Cerebellum (tissue), 4 donors: ENCODE measurements at places on chromosomes 1 and 21. TPM values are rescaled to one million over a fixed set of nuclear protein-coding genes. Genes with fewer than 3 reads are reported as not detected.
A peak's percentile ranks its signal among the peaks of the same experiment; 100 is the strongest.

DNA sequence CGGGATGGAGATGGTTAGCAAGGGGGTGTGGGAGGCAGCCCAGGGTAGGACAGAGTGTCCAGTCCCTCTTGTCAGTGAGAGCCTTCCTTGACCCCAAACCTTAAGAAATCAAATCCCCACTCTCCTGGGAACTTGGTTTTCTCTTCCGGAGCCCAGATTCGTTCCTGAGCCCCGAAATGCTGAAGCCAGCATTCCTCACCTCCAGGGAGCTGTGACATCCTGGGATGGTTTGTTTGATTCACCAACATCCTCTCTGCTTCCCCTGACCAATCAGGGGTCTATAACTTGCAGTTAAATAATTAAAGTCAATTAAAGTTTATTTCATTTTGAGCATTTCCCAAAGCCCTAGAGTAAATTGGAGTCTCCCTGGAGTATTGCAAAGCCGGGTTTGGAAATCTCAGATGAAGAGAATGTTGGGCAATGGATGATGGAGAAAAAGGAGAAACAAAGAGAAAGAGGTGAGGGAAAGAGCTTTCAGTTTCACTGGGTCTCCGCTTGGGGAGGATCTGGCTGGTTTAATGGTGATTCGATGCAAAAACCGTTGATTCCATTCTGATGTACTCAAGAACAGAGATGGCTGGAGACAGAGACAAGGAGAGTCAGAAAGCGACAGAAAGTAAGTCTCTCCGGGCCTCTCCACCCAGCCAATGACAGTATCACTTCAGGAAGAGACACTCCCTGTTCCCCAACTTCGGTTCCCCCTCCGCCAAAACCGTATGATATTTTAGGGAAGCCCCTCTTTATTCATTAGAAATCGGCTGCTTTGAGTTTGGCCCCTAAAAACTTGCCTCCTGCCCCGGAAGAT is 12.8 kb upstream of the ALX3 start:
- no peak for DNase-seq

GRCh38 chr1:180101411-180101810 is 53.3 kb upstream of the QSOX1 start:
- no peak for DNase-seq

- DNase-seq, result no peak
Observed at GRCh38 chr1:198773523-198773922, 134.7 kb downstream of the PTPRC start.

GRCh38 chr21:46098303-46099141 is 610 bp downstream of the COL6A2 start:
- no peak for DNase-seq

The PLPPR5 gene
- total RNA-seq, result 10.0 TPM

The CDC14A gene
- 11.4 TPM for total RNA-seq

DNA sequence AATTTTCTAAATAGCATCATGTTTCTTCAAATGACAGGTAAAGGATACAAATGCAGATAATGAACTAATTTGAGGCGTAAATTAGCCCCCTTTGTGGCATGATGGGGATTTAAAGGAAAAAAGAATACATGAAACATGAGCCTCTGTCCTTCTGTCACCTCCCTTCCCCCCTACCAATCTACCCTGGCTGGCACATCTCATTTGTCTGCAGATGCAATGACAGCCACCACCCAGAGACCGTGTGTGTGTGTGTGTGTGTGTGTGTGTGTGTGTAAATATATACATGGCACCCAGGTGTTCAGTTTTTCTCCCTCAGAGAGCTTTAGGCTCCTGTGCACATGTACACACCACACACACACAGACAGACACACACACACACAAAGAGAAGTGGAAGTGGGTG is 451.1 kb downstream of the RWDD3 start:
- DNase-seq, result no peak

GRCh38 chr1:193355178-193355577 is 168.8 kb upstream of the B3GALT2 start:
- DNase-seq, result no peak

The LMX1A gene
- 13.3 TPM for total RNA-seq

The FALEC gene
- 2.2 TPM for total RNA-seq

The LCE6A gene
- total RNA-seq, result not detected

- no peak for DNase-seq
Observed at GRCh38 chr1:213883618-213884017, 104.2 kb upstream of the PROX1 start.

GRCh38 chr1:198671136-198671535 is 32.3 kb downstream of the PTPRC start:
- no peak for DNase-seq

- no peak for DNase-seq
Observed at GRCh38 chr1:153769221-153769620, 6.0 kb upstream of the SLC27A3 start.

The RRP15 gene
- 12.8 TPM for total RNA-seq

The MRPL55 gene
- 27.8 TPM for total RNA-seq

The FMN2 gene
- total RNA-seq, result 40.3 TPM

DNA sequence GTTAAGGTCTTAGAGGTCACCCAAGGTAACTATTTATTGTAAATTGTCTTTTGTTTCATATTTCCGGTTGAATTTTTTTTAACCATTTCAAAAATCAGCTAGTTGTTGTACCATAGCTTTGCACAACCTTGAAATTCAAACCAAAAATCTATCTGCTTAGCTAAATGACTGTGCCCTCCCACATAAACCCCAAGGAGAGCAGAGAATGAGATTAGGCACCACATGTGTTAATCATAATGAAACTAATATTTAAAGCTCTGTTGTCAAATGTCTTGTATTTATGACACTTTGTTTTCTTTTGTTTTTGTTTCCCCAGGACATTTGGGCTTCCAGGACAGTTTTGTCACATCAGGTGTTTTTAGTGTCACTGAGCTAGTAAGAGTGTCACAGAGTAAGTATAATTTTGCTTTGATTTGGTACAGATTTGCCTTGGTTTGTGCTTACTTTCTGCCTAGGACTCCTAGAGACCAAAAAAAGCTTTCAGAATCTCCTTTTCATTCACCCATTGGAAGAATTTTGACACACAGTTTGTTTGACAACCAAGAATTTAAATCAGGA is 249.9 kb downstream of the NFIA start:
- DNase-seq, result no peak

GRCh38 chr1:8604041-8604945 is 213.1 kb downstream of the RERE start:
- DNase-seq, result no peak

DNA sequence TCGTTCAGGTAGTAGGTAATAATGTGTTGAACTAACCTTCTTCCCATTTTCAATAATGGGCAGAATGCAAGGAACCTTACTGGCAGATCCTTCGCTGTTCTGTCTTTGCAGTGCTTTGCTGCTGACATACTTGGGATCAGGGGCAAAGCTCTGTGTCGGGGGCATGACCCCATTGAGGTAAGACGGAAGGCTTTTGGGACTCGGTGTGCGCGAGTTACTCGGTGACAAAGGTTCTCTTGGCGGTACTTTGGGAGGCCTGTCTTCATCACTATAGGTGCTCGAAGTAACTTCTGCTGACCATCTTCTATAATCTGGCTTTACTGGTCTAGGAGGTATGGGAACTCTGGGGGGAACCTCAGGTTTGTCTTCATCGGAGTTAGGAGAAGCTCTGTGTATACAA is 12.7 kb downstream of the ERRFI1 start:
- no peak for DNase-seq

DNA sequence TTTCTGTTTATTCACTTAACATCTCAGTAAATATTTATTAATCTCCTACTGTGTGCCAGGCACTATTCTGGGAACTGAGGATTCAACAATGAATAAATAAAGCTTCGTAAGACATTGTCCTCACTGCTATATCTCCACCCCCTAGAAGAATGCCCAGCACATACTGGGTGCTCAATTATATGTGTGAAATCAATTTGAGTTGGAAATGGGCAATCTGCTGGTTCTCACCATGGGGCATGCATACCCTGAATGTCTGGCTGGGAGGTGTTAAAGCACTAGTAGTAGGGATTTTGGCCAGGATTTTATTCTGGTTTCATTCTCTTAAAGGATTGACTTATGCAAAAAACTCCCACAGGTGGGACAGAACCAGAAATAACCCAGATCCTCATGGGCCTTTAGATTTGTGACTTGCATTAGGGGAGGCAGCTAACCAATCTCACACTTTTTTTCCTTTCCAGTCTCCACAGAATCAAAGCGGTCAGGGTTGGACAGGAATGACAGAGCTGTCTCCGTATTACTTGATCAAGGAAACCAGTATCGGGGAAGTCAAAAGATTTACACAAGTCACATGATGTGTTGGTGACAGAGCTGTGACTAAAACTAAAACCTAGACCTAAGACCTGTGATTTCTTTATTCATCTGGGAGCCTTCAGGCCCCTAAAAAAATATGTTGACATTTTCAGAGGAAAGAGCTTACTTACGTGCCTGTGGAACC is 12.8 kb downstream of the GFI1 start:
- DNase-seq, result no peak

The KIRREL1 gene
- total RNA-seq, result 21.5 TPM

The SAMSN1 gene
- 3.8 TPM for total RNA-seq

The CYB561D1 gene
- total RNA-seq, result 5.4 TPM

The TSPAN1 gene
- 1.00 TPM for total RNA-seq

- DNase-seq, result peak; percentile 6
Observed at GRCh38 chr1:37602750-37603694, 7.3 kb upstream of the GNL2 start.

GRCh38 chr1:199221371-199222150 is 582.7 kb downstream of the PTPRC start:
- no peak for DNase-seq

DNA sequence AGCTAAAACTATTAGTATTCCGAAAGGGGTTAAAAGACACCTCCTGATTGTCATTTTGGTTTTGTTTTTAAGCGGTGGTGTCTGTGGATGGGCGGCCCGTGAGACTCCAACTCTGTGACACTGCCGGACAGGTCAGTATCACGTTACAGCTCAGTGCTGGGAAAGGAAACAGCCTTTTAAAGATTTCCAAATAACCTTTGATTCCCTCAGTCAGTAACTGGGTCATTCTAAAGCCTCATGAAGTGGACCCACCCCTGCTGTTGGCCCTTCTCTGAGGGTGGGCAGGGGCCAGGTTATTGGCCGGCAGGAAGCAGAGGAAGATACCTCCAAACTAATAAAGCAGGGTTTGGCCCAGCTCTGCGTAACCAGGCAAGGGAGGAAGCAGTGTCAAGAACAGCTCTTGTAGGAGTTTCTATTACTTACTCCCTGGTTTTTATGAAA is 2.3 kb downstream of the RHOU start:
- no peak for DNase-seq

- DNase-seq, result peak; percentile 23
Observed at GRCh38 chr1:178037510-178038253, 56.2 kb upstream of the RASAL2 start.

GRCh38 chr1:99474350-99474893 is 171.5 kb upstream of the PALMD start:
- DNase-seq, result no peak

DNA sequence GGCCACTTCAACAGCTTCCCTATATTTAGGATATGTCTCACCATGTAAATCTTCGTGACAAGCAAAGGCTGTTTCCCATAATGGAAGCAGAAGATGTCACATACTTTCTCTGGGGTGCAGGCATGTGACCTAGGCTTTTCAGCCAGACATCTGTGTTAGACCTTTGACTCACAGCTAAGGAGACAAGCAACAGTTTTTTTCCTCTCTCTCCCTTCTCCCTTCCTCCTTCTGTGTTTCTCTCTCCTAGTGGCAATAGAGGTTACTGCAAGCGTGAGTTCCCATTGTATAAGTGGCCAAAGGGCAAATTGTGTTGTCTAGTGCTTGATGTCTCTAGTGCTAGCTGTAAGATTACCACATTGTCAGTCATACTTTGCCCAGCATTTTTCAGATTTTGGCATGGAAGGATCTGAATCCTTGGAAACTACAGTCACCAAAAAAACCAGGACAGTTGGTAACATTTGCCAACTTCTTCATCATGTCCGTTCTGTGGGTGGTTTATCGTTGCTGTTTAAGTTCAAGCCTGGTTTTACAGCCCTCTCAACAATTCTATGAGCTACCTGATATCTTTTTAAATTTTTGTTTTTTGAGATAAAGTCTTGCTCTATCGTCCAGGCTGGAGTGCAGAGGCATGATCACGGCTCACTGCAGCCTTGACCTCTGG is 44.4 kb upstream of the RABGAP1L start:
- DNase-seq, result peak; percentile 16

- no peak for DNase-seq
Observed at GRCh38 chr1:34037109-34037508, 127.9 kb downstream of the CSMD2 start.

GRCh38 chr1:210252621-210253051 is 20.0 kb downstream of the SERTAD4 start:
- no peak for DNase-seq

The RNU1-2 gene
- total RNA-seq, result 40,842 TPM

DNA sequence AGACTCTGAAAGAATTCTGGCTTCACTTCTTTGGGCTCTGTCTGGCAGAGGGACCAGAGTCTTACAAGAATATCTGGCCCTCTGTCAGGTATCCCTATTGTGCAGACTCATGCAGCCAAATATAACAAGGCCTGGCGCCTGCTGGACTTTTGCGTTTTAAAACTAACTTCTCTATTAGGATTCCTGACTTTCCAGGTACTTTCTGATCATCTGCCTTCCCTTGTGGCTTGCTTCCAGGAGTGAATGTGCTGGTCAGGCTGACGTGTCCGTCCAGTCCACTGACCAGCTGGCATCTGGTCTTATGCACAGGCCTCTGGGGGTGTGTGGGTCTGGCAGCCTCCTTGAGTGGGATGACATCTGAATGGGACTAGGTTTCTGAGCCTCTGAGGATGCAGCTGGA is 8.6 kb upstream of the RAB29 start:
- peak; percentile 37 for DNase-seq

DNA sequence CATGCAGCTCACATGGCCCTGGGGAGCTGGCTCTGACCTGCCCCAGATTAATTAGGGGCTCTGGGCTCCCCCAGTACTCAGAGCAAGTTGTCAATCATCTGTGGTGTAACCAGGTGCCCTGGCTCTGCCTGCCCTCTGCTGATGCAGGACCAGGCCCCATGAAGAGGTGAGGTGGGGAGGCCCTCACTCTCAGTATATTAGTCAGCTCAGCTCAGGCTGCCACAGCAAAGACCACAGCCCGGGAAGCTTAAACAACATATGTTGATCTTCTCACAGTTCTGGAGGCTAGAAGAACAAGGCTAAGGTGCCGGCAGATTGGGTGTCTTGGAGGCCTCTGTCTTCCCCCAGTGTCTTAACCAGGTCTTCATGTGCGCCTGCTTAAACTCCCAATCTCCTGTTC is 66.5 kb downstream of the FCRL5 start:
- no peak for DNase-seq

DNA sequence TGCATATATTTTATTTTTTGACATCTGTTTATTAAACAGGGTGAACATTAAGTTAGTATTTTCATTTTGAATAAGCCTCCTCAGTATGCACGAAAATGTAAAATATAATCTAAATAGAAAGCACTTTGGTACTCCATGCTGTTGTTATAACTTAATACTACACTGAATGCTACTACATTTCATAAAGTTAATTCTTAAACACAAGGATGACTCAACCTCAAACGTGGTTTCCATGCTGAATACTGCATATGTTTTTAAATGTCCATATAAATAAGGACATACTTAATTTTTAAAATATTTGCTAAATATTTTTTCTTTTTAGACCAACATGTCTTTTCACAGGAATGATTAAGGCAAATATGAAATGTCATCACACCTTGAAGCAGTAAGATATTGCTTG is 83.9 kb downstream of the USP24 start:
- DNase-seq, result no peak

- DNase-seq, result no peak
Observed at GRCh38 chr1:1462318-1462966, 9.1 kb upstream of the ATAD3B start.
